Calu3 (cell line): ENCODE measurements at places on chromosomes 11 and 22.

DNA sequence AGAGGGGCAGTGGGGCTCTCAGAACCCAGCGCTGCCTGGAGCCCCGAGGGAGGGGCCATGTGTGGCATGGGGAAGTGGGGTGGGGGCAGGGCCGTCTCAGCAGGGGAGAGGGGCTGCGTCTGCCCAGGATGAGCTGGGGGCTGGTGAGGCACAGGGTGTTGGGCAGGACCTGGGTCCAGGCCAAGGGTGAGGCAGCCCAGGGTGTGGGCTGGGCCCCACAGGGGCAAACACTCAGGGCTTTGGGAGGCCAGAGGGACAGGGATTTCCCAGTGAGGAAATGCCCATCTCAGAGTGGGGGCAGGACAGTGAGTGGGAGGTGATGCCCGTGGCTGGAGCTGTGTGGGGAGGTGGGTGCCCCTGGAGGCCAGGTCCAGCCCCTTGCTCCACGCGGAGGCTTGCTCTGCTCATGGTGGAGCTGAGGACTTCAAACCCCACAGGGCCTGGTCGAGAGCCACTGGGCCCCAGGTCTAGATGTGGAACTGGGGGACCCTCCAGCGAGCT lies 5.4 kb downstream of the PLXNB2 start:
- DNase-seq: peak; percentile 49

DNA sequence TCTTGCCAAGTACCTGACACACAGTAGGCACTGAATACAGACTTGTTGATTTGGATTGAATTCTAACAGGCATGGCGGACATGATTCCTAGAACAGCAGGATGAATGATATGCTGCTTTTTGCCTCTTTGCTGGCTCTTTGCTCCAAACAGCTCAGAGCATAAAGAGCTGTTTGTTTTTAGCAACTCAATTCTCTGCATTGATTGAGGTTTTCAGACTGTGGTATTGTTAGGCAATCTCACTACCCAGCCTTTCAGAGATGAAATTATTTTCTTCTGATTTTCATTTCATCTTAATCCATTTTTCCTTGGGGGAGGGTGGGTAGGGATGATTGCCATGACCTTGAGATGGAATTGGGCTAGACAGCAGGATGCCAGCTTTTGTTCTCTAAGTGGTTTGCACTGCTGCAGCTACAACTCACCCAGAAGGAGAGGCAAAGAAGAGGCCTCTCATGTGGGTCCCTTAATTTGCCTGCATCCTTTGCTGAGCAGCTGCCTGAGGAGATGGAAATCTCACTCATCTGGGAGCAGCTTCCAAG lies 20.5 kb downstream of the COA4 start:
- no peak for DNase-seq

DNA sequence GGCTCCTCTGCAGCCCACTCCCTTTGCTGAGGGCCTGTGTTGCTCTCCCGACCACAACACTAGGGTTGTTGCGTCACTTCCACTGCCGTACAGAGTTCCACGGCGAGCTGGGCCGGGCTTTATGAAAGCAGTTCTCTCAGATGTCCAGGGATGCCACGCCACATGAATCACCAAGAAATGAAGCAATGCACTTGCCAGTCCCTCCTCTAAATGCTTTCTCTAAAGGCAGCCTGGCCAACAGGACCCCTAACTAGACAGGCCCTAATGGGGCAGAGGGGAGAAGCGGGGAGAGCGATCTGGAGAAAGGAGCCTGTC lies 188.7 kb downstream of the CTTN start:
- no peak for DNase-seq

DNA sequence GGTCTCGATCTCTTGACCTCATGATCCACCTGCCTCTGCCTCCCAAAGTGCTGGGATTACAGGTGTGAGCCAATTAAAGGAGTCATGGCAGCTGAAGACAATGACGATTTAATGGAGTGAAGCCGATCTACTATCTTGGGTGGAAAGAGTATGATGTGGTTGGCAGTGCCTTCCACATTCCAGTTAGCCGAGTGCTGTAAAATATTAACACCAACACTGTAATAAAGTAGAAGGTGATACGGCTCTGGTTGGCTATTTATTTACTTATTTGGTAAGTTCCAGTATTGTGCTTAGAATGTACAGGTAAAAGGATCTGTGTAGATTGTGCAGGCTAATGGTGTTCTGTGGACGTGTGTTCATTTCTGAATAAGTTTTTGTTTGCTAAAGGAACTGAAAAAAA lies 149.6 kb upstream of the MTMR2 start:
- DNase-seq: peak; percentile 26

- peak; percentile 49 for DNase-seq
Observed at GRCh38 chr11:65366340-65366773, 11.8 kb downstream of the TIGD3 start.

DNA sequence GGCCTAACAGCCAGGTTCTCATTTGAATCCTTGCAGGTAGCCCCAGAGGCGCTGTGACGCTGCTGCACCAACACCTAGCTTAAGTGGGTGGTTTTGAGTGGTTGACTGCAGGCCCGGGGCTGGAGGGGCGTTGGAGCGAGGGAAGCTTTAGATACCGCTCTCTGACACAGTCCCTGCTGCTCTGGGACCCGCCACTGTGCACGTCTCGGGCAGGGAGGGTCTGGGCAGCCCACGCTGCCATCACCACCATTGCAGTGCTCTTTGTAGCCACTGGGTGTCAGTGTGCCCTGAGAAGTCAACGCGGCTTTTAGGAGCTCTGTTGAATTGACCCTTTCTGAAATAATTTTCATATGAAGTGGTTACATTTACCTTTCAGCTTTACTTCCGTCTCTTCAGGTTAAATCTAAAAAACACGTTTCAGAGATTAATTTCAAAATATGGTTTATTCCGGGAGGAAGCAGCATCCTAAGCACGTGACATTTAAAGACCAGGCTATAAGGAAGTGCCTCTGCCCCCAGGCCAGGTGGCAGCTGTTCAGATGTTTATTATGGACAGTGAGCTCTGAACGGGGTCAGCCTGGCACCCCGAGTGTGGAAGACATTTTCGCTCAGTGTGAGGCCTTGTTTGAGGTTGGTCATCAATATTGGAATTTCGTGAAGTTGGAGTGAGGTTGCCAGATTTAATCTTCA lies 30.9 kb upstream of the PARVB start:
- DNase-seq: peak; percentile 53

GRCh38 chr11:65488273-65489034 lies 10.4 kb upstream of the MALAT1 start:
- no peak for DNase-seq

DNA sequence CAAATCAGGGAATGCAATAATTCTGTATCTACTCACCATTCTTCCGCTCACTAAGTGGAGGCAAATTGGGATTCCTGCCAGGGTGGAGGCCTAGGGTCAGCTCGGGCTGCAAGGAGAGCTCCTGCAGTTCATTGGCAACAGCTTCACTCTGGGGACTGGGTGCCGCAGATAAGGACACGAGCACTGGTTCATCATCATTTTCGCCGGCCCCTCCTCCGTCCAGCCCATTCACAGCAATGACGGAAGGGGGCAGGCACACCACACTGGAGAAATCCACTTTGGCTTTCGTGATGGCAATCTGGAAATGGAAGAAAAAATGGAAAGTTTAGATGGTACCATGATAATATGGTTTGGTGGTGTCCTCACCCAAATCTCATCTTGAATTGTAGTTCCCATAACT lies 84.4 kb downstream of the MRTFA start:
- DNase-seq: no peak

GRCh38 chr11:122304306-122304705 lies 188.3 kb upstream of the BLID start:
- DNase-seq: no peak

GRCh38 chr11:125244166-125244565 lies 79.6 kb downstream of the PKNOX2 start:
- DNase-seq: no peak

DNA sequence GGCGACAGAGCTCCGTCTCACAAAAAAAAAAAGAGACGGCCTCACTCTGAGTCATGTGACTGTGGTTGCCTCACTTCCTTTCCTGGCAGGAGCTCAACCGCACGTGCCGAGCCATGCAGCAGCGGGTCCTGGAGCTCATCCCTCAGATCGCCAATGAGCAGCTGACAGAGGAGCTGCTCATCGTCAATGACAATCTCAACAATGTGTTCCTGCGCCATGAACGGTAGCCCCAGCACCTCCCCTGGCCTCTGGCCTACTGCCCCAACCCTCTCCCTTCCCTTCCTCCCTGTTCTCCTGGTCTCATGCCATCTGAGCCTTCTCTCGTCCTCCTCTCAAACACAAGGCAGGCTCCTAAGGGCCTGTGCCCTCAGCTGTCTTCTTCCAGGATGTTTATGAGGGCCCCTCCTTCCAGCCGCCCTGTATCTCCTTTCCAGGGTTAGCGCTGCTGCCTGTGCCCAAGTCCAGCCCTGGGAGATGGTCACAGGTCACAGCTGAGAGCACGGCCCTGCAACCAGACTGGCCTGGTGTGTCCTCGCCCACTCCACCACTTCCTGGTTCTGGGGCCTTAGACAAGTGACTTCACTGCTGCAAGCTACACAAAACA lies 30.7 kb downstream of the TOM1 start:
- DNase-seq: no peak

DNA sequence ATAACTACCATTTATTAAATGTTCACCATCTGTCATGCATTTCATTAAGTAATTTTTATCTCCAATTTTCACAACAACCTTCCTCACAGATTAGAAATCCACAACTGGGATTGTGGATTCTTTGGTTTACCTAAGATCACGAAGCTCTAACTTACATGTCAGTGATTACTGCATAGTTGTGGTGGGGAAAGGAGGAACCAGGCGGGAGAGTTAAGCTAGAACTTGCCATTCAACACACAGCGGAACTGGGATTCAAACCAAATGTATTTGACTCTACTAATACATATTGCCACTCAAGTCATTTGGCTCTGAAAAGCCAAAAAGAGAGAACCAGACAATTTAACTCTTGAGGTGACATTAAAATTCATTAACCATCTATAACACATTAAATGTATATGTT lies 10.4 kb upstream of the LAYN start:
- DNase-seq: no peak

- no peak for DNase-seq
Observed at GRCh38 chr11:12618743-12619540, 55.3 kb upstream of the TEAD1 start.

DNA sequence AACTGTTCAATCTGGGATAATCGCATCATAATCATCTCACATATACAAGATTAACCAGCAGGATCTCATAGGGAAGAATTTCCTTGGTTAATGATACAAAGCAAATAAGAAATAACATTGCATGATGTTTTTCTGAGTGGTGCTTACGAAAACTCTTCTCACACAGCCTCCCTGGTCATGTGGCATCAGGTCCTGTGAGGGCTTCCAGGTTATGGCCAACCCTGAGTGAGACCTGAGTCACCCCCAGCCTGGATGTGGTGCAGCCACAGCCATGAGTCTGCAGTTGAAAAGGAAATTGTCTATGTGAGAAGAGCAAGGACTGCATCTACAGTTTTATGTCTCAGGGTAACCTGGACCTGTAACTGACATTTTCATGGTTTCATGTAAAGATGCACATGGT lies 90.5 kb upstream of the XKR3 start:
- no peak for DNase-seq

DNA sequence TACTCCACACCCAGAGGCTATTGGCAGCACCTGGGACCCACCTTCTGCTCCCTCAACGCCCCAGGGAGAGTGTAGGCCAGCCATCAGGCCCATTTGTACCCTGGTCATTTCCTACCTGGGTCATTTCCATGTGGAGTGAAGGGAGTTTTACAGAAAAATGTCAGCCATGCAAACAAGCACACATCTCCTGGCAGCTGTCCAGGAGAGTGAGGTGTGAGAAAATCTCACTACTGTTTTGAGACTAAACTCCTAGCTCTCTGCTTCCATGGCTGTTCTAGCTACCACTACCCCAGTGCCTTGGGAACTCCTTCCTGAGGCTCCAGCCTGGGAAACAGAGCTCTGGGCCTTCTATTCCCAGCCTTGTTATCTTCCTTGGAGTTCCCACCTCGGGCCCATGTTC lies 2.8 kb upstream of the TMPRSS13 start:
- DNase-seq: no peak

GRCh38 chr11:5040876-5041275 lies 5.5 kb upstream of the OR52J3 start:
- no peak for DNase-seq
